Osteocyte (in vitro differentiated cells): ENCODE measurements at places on chromosomes 1 and 21.

DNA sequence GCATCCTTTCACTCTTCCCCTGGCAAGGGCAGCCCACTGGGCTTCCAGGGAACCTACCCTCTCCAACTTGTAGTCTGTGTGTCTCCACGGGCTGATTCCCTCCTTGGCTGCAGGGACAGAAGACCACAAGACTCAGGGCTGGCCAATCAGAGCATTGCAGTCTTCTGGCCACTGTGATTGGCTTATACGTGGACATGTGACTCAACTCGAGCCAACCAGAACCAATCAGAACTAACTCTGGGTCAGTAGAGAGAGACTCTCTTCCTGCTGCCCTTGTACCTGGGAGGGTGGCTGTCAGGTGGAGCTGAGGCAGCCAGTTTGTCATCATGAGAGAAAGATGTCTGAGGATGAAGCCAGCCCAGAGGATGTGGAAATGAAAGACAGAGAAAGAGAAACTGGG is 64.0 kb downstream of the DHRS3 start:
- no peak for DNase-seq

DNA sequence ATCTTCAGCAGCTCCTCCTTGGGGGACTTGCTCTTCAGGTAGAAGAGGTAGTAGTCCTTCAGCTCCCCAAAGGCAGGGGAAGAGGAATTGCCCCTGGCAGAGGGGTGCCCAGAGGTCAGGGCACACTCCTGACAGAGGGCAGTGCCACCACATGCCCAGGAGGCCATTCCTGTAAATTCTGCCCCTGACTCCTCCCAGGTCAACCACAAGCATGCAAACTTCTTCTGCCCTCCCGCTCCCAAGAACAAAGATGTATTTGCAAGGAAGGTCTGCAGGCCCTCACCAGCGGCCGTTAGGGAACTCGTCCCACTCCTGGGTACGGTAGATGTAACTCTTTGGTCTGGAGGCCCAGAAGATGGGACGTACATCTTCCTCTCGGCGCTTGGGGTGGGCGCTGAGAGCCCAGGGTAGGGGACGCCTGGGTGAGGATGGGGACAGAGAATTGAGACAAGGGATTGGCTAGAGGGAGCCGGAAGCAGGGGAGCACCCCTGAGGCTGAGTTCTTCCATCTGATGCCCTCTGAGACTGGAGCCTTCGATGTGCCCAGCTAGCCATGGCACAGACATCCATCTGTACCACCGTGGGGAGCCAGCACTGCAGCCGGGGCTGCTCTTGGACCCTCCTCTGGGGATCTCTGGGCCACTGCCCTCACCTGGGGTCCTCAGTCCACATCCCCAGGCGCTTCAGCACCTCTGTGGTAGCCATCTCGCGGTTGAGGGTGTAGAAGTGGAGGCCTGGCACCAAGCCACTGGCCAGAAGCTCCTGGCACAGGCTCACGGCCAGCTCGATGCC is 11.1 kb downstream of the MTHFR start:
- DNase-seq, result no peak
- no peak overlapping the region for H3K27ac ChIP-seq
- no peak overlapping the region for H3K4me3 ChIP-seq
- peaks cover 26% of the 10 kb centered on the region for H3K4me1 ChIP-seq
- H3K27me3 ChIP-seq, result no peaks in the 10 kb centered on the region

DNA sequence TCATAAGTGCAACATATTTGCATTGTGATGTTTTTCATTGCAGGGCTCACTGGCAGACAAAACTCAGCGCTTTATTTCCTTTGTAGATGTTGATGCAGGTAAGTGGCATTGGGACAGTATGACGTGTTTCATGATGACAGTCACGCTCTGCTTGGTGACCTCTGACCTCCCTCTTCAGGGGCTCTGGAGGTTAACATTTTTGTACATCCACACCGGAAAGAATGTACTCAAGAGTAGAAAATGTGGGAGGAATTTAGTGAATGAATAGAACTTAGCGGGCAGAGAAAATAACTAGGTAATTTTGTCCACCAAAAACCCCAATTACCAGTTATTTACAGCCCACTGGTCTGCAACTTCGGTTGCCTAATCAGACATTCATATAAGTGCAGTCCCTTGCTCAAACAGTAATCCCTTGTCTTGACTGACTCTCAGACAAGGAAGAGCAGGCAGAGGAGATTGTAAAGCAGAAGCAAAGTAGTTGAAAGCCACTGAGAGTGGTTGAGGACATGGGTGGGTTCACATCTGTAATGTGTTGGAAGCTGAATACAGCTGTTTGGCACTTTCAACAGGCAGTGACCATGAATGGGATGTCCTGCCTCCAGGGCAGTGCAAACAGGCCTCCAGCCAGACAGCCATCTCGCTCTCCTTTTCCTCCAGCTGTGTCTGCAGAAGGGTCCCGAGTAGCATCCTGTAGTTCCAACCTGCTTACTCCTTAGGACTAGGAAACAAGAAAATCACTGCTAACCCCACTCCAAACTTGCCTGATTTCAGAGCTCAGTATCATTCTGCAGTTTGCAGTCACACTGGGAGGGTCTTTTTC is 188.9 kb downstream of the NRIP1 start:
- no peak overlapping the region for H3K4me3 ChIP-seq
- no peaks in the 10 kb centered on the region for H3K36me3 ChIP-seq
- peaks cover 8% of the 10 kb centered on the region for H3K4me1 ChIP-seq
- no peaks in the 10 kb centered on the region for H3K27me3 ChIP-seq

- H3K4me1 ChIP-seq, result peaks cover 3% of the 10 kb centered on the region
- no peak overlapping the region for H3K27ac ChIP-seq
- no peaks in the 10 kb centered on the region for H3K27me3 ChIP-seq
- DNase-seq, result no peak
- H3K36me3 ChIP-seq, result no peaks in the 10 kb centered on the region
- no peak overlapping the region for H3K4me3 ChIP-seq
Observed at GRCh38 chr1:43034778-43035177, 76.1 kb upstream of the SLC2A1 start.

DNA sequence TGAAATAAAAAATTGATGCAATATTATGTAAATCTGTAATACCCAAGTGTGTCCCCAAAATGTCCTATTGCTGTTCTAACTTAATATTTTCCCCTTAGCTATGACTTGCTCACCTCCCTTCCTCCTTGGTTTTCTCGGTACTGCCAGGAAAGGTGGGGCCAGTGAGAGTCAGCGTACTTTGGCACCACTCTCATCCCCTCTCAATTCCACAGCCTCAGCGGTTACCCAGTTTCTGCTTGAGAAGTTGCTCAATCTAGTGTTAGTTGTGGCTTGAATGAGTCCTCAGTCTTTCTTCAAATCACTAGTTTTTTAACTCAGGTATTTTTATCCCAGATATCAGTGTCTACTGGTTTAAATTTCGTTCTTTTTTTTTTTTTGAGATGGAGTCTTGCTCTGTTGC is 32.3 kb downstream of the BCAS2 start:
- peaks cover 10% of the 10 kb centered on the region for H3K27me3 ChIP-seq
- no peaks in the 10 kb centered on the region for H3K4me1 ChIP-seq
- H3K4me3 ChIP-seq, result no peak overlapping the region
- no peak overlapping the region for H3K27ac ChIP-seq
- no peaks in the 10 kb centered on the region for H3K36me3 ChIP-seq

DNA sequence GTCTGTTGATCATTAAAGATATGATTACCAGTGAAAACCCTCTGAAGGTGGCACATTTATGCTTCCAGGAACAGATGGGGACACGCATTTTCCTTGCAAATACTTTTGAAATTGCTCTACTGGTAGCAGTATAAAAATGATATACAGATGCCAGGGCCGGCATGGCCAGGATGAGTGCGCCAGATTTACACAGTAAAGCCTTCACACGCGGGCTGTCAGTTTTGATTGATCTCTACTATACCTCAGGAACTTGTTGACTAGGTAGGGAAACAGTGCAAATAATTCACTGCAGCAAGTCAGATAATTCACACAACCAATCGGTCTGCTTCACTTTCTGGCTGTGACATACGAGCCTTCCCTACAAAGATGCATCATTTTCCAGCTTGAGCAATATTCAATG is 123.2 kb upstream of the BARHL2 start:
- H3K4me1 ChIP-seq, result peaks cover 2% of the 10 kb centered on the region
- H3K4me3 ChIP-seq, result no peak overlapping the region
- H3K27me3 ChIP-seq, result peaks cover 50% of the 10 kb centered on the region
- no peaks in the 10 kb centered on the region for H3K36me3 ChIP-seq
- no peak for DNase-seq

DNA sequence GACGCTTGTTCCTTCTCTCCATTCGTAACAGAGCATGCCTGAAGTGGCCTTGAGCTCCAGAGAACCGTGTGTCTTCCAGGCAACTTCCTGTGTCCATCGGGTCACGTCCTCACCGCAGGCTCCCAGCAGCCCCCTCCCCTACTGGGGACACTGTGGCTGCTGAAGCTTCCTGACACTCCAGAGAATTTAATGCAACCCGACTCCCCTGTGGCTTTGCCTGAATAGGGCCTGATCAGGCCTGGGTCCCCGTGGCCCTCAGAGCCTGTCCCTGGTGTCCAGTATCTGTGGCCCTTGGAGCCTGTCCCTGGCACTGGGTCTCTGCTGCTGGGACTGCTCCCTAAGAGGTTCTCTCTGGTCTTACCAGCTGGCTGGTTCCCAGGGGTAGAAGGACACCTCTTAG is 219.7 kb upstream of the VAMP3 start:
- no peak for DNase-seq
- H3K4me3 ChIP-seq, result no peak overlapping the region
- H3K27ac ChIP-seq, result peak overlapping the region; percentile 77
- no peaks in the 10 kb centered on the region for H3K27me3 ChIP-seq
- H3K36me3 ChIP-seq, result peaks cover 2% of the 10 kb centered on the region
- H3K4me1 ChIP-seq, result peaks cover 32% of the 10 kb centered on the region

DNA sequence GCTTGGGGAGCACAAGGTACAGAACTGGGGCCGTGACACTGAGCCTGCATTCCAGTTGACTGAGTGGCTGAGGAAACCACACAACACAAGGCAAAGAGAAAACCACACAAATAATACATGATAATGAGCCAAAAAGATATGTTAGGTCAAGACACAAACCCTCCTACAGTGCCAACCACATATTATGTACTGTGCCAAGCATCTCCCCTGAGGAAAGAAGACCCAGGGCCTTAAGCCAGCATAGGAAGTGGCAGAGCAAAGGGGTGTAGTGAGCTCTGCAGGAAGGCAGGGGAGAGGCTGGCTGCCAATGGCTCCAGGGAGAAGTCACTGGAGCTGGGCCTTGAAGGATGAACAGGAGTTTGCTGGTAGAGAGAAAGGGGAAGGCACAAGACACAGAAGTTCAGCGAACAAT is 28.2 kb downstream of the CTNNBIP1 start:
- peaks cover 41% of the 10 kb centered on the region for H3K4me1 ChIP-seq
- no peaks in the 10 kb centered on the region for H3K27me3 ChIP-seq
- DNase-seq, result no peak
- peak overlapping the region; percentile 36 for H3K27ac ChIP-seq
- peaks cover 4% of the 10 kb centered on the region for H3K36me3 ChIP-seq
- H3K4me3 ChIP-seq, result no peak overlapping the region

GRCh38 chr1:185696422-185697150 is 37.6 kb upstream of the HMCN1 start:
- no peak overlapping the region for H3K4me3 ChIP-seq
- H3K27ac ChIP-seq, result no peak overlapping the region
- no peaks in the 10 kb centered on the region for H3K27me3 ChIP-seq
- H3K36me3 ChIP-seq, result no peaks in the 10 kb centered on the region

DNA sequence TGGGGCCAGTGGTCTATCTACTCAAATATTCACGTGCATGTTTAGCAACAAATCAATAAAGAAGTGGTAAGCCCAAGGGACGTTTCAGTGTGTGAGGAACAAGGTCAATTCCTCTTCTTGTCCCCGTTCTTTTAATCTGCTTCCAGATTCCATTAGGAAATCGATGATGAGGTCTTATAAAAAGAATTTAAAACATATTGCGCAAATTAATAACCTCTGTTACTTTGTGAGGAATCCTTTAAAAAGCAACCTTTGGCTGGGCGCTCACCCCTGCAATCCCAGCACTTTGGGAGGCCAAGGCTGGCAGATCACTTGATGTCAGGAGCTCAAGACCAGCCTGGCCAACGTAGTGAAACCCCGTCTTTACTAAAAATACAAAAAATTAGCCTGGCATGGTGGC is 113.0 kb upstream of the TMPRSS2 start:
- no peaks in the 10 kb centered on the region for H3K27me3 ChIP-seq
- H3K4me1 ChIP-seq, result peaks cover 29% of the 10 kb centered on the region
- H3K27ac ChIP-seq, result no peak overlapping the region

DNA sequence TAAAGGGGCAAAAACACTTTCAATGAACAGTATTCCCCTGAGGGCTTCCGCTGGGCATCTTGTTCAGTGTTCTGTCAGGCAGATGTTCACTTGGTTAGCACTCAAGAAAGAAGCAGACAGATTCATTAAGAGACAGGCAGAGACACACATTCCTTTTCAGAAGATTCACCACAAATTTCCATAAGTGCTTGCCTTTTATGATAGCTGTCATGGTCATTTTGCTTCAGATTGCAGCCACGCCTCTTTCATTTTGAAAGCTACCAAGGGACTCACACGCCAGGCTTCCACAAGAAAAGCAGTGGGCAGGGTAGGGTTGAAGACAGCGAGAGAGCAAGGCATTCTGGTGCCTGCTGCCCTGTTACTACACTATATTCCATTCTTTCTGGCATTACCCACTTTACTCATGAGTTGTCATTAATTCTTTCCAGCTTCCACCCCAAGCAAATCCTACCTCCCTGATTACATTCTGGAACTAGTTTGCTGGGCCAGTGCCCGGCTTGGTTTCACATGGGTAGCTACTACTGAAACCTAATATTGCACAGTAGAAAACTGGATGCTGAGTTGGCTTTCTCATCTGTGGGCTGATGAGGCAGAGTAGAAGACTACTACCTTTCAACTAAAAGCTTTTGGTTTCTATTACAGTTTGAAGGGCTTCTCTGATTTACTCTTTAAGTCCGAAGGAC is 91.2 kb upstream of the COL24A1 start:
- H3K4me3 ChIP-seq, result no peak overlapping the region
- H3K27me3 ChIP-seq, result peaks cover 13% of the 10 kb centered on the region
- H3K27ac ChIP-seq, result no peak overlapping the region
- no peak for DNase-seq

- H3K36me3 ChIP-seq, result peaks cover 4% of the 10 kb centered on the region
- H3K4me3 ChIP-seq, result peak overlapping the region; percentile 96
- H3K27ac ChIP-seq, result peak overlapping the region; percentile 98
Observed at GRCh38 chr1:171743081-171743870, 1.4 kb upstream of the VAMP4 start.

GRCh38 chr1:184820218-184820750 is 65.6 kb upstream of the EDEM3 start:
- H3K27me3 ChIP-seq, result no peaks in the 10 kb centered on the region
- peaks cover 15% of the 10 kb centered on the region for H3K36me3 ChIP-seq
- no peak for DNase-seq
- H3K4me1 ChIP-seq, result no peaks in the 10 kb centered on the region
- H3K4me3 ChIP-seq, result no peak overlapping the region
- no peak overlapping the region for H3K27ac ChIP-seq

DNA sequence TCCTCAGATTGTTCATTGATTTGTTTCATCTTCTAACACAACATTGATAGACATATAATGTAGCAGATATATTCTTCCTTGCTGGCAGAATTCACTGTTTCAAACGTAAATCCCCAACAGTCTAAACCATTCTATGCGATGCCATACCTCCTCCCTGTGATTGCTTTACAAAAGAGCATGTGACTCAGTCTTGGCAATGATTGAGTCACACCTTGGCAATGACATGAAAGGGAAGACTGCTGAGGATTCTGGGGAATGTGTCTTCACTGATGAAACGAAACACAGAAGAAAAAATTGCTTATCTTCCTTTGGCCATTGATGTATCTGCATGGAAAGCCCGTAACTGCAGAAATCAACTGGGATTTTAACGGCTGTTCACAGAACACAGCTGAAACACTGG is 409.6 kb upstream of the ZRANB2 start:
- no peak for DNase-seq
- H3K36me3 ChIP-seq, result no peaks in the 10 kb centered on the region
- H3K27me3 ChIP-seq, result no peaks in the 10 kb centered on the region
- H3K4me3 ChIP-seq, result no peak overlapping the region
- no peaks in the 10 kb centered on the region for H3K4me1 ChIP-seq

- H3K27me3 ChIP-seq, result peaks cover 59% of the 10 kb centered on the region
- H3K36me3 ChIP-seq, result no peaks in the 10 kb centered on the region
- no peak for DNase-seq
- H3K4me3 ChIP-seq, result no peak overlapping the region
- H3K27ac ChIP-seq, result no peak overlapping the region
Observed at GRCh38 chr1:110672001-110672752, 2.6 kb downstream of the KCNA3 start.
